ENCODE measurements at places on chromosomes 3 and 15. TPM values are rescaled to one million over a fixed set of nuclear protein-coding genes. Genes with fewer than 3 reads are reported as not detected.

- H3K27me3 ChIP-seq: no peaks in the 10 kb centered on the region
- no peak overlapping the region for H3K4me3 ChIP-seq
- H3K4me1 ChIP-seq: no peaks in the 10 kb centered on the region
Measured at GRCh38 chr15:56019060-56019793, 25.8 kb upstream of the NEDD4 start.

DNA sequence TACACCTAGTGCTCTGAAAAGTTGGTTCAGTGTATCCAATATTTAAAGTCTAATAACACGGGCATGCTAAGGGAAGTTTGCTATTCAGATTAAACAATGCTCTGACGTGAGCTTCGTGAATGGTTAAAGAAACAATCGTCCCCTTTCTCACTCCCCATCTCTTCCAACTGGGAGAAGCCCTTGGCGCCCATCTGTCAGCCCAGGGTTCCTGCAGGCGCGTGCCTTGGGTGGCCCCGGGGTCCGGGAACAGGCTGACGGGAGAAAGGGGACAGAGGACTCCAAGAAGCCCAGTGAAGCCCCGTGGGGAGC, 413 bp downstream of the SEC22C start:
- H3K27me3 ChIP-seq: no peaks in the 10 kb centered on the region
- no peaks in the 10 kb centered on the region for H3K4me1 ChIP-seq
- H3K27ac ChIP-seq: peak overlapping the region; percentile 93
- H3K36me3 ChIP-seq: no peaks in the 10 kb centered on the region
- peak overlapping the region; percentile 73 for H3K4me3 ChIP-seq

- H3K4me3 ChIP-seq: no peak overlapping the region
- no peak overlapping the region for H3K27ac ChIP-seq
- H3K4me1 ChIP-seq: no peaks in the 10 kb centered on the region
Measured at GRCh38 chr3:61194892-61195538, 56.2 kb downstream of the FHIT start.

DNA sequence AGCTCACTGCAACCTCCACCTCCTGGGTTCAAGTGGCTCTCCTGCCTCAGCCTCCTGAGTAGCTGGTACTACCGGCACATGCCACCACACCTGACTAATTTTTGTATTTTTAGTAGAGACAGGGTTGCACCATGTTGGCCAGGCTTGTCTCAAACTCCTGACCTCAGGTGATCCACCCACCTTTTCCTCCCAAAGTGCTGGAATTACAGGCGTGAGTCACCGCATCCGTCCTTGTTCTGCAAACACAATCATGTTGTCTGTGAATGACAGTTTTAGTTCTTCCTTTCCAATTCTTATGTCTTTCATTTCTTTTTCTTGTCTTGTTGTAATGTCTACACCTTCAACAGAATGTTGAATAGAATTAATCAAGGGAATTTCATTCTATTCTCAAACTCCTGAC, 16.3 kb upstream of the SMCO1 start:
- H3K27me3 ChIP-seq: no peaks in the 10 kb centered on the region
- H3K4me3 ChIP-seq: no peak overlapping the region
- H3K27ac ChIP-seq: no peak overlapping the region

GRCh38 chr15:73522011-73522410, 79.0 kb downstream of the REC114 start:
- H3K4me3 ChIP-seq: no peak overlapping the region
- no peaks in the 10 kb centered on the region for H3K36me3 ChIP-seq
- H3K27me3 ChIP-seq: no peaks in the 10 kb centered on the region
- no peak for DNase-seq
- H3K4me1 ChIP-seq: no peaks in the 10 kb centered on the region
- H3K27ac ChIP-seq: no peak overlapping the region

GRCh38 chr3:111615880-111616279, 20.7 kb upstream of the ZBED2 start:
- H3K27ac ChIP-seq: no peak overlapping the region
- H3K36me3 ChIP-seq: no peaks in the 10 kb centered on the region
- H3K4me1 ChIP-seq: no peaks in the 10 kb centered on the region
- no peak overlapping the region for H3K4me3 ChIP-seq
- DNase-seq: no peak
- H3K27me3 ChIP-seq: no peaks in the 10 kb centered on the region

RSRC1 gene
- total RNA-seq: 70.1 TPM

GHRL gene
- total RNA-seq: 3.7 TPM

APOD gene
- 7,779 TPM for total RNA-seq
